ENCODE measurements at places on chromosomes 16 and 17.

DNA sequence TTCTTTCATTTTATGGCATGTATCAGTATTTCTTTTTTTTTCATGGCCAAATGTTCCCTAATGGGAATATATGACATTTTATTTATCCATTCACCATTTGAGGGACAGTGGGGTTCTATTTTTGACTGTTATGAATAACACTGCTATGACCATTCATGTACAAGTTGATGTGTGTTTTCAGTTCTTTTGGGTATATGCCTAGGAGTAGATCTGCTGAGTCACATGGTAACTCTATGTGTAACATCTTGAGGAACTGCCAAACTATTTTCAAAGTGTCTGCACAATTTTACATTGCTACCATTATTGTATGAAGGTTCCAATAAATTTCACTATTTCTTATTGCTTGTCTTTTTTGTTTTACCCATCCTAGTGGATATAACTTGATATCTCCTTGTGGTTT, 223.0 kb downstream of the TANC2 start:
- peak; percentile 33 for DNase-seq

DNA sequence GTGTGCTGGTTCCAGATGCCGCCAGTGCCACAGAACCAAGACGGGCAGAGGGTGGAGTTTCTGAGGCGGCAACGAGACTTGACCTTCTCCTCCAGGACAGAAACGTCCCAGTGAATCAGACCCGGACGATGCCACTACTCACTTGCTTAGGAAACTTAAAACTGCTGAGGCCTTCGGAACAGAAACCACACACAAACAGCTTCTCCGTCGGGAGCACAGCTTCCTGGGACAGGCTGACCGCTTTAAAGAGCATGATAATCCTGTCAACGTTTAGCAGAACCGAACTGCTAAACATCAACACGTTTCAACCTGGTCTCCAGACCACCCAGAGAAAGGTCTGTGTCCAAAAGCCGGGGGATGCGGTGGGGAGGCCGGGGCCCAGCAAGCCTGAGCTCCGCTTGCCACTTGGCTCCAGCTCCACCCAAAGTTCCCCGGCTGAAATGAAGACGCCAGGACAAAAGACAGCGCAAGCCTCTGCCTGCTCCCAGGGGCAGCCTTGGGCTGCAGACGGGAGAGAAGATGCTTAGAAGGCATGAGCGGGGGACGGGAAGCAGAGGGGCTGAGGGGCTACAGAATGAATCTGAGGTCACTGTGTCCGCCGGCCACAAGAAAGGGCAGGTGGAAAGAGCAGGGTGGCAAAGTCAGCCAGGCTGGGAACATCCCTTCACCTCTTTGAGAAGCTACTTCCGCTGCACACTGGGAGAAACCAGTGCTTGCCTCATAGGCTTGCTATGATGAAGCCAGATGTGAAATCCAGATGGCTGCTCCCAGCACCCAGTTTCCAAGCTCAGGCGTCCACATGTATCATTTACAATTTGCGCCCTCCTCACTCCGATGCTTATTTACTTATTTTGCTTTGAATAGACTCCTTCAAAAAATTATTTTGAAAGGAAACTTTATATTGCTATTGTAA, 69.0 kb downstream of the MRM3 start:
- DNase-seq = no peak

- DNase-seq = no peak
These were observed 4.7 kb downstream of the DNAH17 start for GRCh38 chr17:78572239-78573205.

DNA sequence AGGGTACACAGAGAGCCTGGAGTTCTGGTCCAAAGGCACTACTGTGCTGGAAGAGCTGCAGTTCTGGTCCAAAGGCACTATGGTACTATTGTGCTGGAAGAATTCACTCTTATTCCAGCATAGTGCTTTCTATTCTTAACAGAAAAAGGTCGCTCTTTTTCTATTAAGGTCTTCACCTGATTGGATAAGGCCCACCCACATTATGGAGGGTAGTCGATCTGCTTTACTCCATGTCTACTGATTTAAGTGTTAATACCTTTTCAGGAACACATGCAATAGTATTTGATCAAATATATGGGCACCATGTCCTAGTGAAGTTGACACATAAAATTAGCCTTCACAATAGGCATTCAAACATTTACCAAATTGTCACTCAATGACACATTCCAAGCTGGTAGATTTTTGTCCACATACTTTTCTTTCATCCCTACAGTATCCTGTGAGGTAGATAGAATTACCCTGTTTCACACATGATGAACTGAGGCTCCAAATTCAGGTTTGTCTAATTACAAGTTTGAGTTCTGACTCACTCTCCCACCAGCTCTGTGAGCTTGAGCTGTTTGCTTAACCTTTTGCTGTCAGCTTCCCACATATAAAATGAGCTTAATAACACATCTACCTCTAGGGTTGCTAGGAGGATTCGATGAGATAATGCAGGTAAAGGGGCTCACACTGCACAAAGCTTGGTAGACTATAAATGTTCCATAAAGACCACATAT, 129.9 kb downstream of the AIPL1 start:
- no peak for DNase-seq

DNA sequence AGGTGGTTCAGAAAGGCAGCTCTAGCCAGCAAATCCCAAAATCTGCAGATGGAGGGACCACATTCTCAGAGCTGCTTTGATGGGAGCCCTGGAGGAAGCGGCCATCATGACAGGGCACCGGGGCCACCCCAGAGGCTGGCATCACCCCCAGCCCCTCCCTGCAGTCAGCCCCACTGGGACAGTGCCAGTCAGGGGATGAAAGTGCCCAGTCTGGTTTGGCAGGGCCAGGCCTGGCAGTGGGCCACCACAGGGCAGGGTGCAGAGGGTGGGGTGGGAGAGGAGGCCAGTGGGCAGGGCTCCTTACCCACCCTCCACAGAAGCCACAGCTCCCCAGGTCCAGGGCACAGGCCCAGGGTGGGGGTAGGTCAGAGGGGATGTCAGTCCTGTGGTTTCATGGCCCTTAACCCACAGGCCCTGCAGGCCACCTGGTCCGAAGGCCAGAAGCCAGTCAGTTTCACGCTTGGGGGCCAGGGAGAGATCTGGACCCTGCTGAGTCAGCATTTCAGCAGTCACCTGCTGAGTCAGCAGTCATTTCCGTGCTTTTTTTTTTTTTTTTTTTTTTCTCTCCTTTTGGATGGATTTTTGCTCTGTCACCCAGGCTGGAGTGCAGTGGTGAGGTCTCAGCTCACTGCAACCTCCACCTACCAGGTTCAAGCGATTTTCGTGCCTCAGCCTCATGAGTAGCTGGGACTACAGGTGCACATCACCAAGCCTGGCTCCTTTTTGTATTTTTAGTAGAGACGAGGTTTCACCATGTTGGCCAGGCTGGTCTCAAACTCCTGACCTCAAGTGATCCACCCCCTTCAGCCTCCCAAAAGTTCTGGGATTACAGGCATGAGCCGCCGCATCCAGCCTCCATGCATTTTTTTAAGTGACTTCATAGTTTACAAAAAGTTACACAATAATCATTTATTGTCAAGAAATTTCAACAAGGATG, 10.4 kb downstream of the SLC25A10 start:
- peak; percentile 57 for DNase-seq

DNA sequence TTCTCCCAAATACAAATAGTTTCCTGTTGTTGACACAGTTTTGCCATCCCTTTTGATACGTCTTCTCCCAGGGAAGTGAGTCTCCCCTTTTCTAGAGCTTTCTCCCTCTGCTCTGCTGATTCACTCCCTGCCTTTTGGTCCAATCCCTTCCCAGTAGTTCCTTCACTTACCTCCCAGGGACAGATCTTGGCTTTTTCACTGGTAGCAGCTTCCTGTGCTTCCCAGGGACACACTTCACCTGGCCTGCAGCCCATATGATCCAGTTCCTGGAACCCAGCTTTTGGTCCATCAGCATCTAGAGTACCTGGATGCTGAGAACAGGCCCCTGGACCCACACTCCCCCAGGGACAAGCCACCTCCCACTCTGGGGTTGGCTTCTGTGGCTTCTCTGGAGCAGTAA, 15.8 kb downstream of the GPR179 start:
- DNase-seq = no peak

GRCh38 chr17:3754458-3755334, 31.0 kb downstream of the HASPIN start:
- DNase-seq = no peak

- no peak for DNase-seq
These were observed 21.5 kb upstream of the BRCA1 start for GRCh38 chr17:43146649-43147048.

GRCh38 chr17:44688675-44689476, 700 bp downstream of the CCDC43 start:
- DNase-seq = no peak

- DNase-seq = no peak
These were observed 6.8 kb downstream of the CBX4 start for GRCh38 chr17:79832218-79833109.

DNA sequence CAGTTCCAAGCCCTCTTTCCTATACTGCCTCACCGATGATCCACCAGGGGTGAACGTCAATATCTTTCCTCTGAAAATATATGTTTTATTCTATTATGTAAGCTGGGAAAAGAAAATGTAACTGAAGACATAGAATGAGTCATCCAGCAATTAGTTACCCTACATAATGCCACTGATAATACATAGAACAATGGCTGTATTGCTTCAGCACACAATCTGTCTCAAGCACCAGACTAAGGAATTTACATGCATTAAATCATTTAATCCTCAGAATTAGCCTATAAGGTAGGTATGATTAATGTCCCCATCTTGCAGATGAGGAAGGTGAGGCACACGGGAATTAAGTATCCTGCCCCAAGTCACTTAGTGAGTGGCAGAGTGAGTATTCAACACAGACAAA, 472.8 kb downstream of the TOX3 start:
- no peak for DNase-seq

GRCh38 chr16:11685844-11686618, 17.8 kb downstream of the SNN start:
- no peak for DNase-seq

GRCh38 chr16:23357761-23358290, 55.7 kb downstream of the SCNN1B start:
- no peak for DNase-seq

GRCh38 chr16:21950782-21951521, 2.2 kb upstream of the UQCRC2 start:
- DNase-seq = peak; percentile 27

DNA sequence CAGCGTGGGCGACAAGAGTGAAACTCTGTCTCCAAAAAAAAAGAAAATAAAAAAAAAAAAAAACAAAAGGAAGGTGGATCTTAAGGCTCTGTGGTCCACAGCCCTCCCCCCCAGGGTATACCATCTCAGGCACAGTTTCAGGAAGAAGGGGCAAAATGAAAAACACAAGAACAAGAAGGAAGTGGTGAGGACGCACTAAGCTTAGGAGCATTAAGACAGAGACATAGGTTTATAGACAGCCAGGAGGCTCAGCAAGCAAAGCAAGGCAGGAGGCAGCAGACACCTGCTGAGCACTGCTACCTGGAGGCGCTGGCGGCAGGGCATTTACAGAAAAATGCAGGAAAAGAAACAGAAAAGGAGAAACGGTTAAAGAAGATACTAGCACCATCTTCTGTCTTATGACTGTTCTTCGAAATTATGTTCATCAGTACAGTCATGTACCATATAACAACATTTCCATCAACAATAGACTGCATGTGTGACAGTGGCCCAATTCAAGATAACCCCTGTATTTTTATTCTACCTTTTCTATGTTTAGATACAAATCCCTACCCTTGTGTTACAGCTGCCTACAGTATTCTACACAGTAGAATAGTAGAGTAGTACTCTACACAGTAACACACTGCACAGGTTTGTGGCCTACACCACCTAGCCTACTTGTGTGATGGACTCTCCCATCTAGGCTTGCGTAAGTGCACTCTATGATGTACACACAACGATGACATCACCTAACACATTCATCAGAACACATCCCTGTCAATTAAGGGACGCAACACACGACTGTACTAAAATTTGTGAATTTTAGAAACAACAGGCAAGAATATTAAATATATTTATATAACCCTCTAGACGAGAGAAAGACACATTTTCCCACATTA, 62.5 kb downstream of the XPO6 start:
- no peak for DNase-seq

- DNase-seq = no peak
These were observed 207.0 kb downstream of the FTO start for GRCh38 chr16:53910990-53911389.

DNA sequence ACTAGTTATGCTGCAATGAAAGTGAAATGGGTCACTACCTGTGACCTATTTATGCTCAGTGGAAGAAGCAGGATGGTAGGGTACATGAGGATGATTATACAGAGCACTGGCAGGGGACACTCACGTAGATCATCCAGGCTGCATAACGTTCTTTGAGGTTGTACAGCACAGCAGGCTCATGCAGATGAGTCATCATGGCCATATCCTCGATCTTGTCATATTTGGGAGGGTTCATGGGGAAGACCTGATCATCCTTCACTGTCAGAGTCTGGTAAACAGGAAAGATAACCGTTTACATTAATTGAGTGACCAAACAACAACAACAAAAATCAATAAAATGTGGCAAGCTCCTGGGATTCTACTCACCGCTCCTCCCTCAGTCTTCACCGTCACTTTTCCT, 2.1 kb downstream of the MYH2 start:
- DNase-seq = no peak

GRCh38 chr17:79049821-79050220, 24.8 kb upstream of the ENGASE start:
- no peak for DNase-seq

GRCh38 chr16:53713403-53714204, 9.6 kb downstream of the FTO start:
- DNase-seq = no peak

- DNase-seq = no peak
These were observed 15.3 kb upstream of the DUS1L start for GRCh38 chr17:82080789-82081464.

DNA sequence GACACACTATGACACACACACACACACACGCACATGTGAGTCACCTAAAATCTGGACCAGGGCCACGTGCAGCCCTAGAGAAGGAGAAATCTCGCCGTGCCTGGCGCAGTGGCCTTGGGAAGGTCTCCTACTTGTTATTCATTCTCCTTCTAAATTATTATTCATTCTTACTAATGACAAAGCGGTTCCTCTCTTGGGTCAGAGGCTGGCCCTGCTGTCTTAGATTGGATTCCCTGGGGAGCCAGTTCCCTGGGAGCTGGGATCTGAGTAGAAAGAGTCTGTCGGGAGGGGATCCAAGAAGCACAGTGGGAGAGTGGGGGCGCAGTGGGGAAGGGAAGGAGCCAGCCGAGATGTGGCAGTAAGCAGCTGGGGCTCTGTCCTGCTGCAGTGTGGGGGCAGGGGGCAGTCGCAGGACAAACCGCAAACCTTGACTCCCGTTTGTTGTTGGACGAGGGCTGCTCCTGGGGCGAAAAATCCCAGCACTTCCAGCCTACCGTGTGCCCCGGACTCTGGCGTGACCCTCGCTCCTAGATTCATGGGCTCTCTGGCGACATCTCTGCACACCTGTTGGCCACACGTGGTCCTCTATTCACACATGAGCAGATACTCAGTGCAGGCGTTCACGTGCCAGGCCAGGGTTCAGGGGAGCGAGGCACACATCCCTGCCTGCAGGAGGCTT, 18.7 kb upstream of the JPH3 start:
- DNase-seq = no peak

- DNase-seq = no peak
These were observed 82.8 kb downstream of the GLG1 start for GRCh38 chr16:74524117-74524516.

Measured in H4 (cell line).